ENCODE measurements at places on chromosomes 3 and 15. TPM values are rescaled to one million over a fixed set of nuclear protein-coding genes. Genes with fewer than 3 reads are reported as not detected.

DNA sequence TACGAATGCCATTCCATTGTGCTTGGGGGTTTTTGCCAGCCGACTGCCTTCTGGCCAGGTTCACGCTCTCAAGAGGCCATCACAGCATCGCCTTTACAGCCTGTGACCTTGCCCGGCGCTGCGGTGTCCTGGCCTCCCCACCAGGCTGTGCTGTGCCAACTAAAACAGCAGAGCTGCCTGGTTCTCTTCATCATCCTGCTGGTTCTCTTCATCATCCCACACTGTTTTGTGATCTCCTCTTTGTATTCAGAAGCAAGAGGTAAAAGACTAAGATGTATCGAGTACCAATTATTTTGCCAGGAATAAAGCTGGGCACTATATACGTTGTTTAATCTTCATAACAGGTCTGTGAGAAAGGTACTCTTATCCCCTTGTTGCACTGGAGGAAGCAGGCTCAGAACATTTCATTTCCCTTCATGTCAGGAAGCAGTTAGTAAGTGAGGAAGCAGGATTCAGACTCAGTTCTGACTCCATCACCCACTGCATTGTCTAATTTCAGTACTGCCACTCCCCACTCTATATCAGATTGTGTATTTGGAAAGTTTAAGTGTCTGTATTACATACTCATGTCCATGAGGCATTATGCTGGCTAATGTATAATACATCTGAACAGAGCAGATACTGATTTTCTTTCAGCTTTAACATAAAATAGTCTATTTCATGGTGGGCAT is 92.7 kb downstream of the LRRC28 start:
- peak; percentile 23 for DNase-seq

GRCh38 chr15:33675246-33675645 is 293.1 kb upstream of the CHRM5 start:
- no peak for DNase-seq

DNA sequence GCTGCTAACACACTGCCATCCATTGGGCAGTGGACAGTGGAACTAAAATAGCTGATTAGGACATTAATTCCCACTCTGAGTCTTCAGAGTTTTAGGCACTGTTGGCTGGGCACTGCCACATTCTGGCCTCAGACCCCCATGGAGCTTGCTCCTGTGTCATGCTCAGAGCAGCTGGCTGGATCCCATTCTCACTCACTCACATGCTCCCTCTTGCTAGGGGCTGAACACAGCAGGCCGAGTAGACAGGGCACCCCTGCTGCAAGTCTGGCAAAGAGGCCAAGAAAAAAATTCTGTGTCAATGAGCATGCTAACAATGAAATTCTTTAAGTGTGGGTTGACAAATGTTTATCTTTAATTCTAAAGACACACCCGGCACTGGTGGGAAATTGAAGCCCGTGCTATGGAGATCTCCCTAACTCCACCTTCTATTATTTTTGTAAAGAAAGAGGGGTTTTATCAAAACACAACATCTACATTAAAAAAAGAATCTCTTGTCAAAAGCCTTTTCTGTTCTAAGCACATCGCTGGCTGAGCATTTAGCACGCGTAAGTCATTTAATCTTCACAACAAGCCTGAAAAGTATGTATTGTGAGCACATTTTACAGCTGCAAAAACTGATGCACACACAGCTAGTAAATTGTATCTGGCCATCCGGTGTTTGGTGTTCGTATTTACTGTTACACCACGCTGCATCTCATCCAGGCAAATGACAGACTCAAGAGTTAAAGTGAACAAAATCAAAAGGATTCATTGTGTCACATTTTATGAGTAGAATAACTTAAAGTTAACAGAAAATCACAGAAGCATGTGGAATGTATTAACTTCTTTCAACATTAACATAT is 362.1 kb downstream of the PLOD2 start:
- DNase-seq, result no peak

DNA sequence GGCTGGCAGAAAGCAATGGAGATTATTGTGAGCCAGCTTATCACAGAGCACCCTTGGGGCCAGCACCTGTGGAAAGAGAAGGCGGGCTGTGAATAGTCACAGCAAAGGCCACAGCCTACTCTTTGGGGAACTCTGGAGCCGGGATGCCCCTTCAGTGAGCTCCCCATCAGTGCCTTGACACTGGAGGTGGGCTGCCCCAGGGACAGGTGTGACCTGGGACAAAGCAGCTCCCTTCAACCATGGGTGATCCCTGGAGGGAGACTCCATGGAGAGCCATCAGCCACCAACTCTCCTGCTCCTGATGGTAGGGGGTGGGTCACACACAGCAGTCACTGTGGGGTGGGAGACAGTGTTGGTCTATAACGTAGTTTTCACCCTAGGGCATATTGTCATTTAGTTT is 5.8 kb downstream of the TTC21A start:
- DNase-seq, result no peak

DNA sequence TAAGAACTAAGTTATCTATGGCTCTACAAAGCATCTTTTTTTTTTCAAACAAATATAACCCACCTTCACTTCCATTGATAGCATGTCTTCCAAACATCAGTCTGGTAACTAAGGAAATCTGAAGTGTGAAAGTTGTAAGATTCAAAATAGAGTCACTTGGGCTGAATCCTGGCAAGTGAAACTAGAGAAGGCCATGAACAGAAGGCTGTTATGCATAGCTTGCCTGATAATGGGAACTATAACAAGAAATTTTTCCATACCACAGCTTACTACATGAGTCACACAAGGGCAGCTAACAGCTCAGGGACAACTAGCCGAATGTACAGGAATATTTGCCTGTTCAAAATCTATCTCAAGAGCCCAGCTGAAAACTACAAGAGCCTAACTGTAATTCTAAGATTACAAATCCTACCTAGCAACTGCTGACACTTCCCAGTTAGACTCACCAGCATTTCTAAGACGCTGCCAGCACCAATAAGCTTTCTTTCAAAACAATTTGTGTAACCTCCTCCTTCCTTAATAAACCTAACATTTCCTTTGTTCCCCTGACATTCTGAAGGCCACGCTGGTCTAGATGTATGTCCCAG is 1066.5 kb downstream of the PLOD2 start:
- DNase-seq, result peak; percentile 25

GRCh38 chr15:56804938-56805337 is 71.6 kb upstream of the ZNF280D start:
- no peak for DNase-seq

DNA sequence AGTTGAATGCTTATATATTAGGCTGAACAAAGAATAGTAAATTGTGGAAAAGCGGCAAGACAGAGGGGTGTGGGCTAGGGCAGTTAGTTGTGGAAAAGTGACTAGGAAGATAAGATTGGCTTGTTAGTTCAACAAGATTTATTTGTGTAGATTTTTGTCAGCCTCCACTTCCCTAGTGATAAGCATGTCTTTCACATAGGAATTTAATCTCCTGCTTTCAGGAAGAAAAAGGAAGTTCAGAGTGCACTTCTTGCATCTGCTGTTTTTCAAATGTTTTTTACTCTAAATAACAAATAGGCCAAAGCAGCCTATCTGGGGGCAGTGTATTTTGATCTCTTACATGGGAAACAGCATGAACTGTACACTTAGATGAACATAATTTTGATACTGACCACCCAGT is 919.9 kb downstream of the NAALADL2 start:
- DNase-seq, result no peak

DNA sequence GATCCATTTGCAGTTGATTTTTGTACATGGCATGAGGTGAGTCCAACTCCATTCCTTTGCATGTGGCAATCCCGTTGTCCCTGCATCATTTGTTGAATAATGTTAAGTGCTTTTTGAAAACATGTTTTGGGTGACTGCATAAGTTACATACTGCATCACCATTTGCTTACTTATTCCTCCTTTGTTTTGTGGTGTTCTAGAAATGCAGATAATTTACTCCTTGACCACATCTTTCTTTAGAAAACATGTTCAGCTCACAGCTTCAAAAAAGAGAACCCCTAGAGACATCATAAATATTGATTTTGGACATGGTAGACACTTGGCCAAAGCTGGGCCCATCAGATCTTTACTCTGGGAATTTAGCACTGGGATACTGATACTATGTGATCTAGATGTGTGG is 135.3 kb upstream of the DAZL start:
- no peak for DNase-seq

AADACL2 gene
- total RNA-seq, result not detected

KLHL40 gene
- total RNA-seq, result not detected

COL7A1 gene
- 25.0 TPM for total RNA-seq

SPESP1 gene
- total RNA-seq, result 1.5 TPM

DNAJA4 gene
- 10.2 TPM for total RNA-seq

PRR20G gene
- total RNA-seq, result not detected

MORC1 gene
- total RNA-seq, result not detected
